ENCODE measurements at places on chromosomes 6 and 20. TPM values are rescaled to one million over a fixed set of nuclear protein-coding genes. Genes with fewer than 3 reads are reported as not detected.

DNA sequence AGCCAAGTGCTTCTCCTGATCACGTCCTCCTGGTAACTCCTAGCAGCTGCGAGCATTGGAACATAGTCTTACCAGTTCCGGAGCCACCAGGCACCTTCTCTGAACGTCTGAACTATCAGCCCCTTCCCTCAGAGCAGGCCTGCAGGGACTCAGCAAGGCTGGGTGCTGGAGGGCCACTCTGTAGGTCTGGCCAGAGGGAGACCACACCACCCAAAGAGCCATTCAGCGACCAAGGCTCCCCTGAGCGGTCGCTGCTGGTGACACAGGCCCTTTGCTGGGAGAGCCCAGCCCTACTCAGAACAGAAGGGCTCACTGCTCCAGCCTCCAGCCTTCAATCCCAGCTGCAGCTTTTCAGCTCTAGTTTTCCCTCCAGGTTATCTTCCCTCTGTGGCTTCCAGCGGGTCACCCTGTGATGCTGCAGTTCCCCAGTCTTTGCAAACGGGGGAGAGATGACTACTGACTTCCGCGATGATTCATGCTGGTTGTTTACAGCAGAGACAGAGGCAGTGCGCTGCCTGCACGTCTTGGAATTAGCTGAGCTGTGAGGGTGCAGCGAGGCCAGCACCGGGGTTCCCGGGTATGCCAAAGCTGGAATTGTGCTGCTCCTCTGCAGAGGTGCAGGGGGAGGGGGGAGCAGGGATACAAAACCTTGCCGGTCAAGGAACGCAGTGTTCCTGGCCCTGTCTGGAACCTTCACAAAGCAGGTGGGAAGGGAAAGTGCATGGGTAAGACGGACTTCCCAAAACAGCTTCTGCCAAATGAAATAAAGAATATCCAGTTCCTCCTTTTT lies 161.4 kb downstream of the LY86 start:
- no peak for DNase-seq

PCIF1 gene
- 54.5 TPM for total RNA-seq

DNA sequence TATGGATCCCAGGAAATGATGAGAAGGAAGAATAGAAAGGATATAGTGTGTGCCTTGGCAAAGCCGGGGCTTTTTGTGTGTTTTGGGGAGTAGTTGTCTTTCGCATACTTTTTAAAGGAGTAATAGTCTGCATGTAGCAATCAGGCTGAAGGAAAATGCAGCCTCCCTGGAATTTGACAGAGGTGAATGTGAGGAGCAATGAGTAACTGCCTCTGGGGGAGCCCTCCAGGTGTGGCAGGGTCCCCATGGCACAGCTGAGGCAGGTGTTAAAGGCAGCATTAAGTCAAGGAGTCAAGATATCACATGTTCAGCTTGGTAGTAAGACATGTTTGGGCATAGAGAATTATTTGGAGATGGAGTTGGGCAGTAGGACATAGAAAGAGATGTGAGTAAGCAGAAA lies 203.1 kb downstream of the C6orf118 start:
- no peak for DNase-seq

HRH3 gene
- not detected for total RNA-seq

HTR1E gene
- not detected for total RNA-seq

ARFGEF2 gene
- 19.8 TPM for total RNA-seq

DNA sequence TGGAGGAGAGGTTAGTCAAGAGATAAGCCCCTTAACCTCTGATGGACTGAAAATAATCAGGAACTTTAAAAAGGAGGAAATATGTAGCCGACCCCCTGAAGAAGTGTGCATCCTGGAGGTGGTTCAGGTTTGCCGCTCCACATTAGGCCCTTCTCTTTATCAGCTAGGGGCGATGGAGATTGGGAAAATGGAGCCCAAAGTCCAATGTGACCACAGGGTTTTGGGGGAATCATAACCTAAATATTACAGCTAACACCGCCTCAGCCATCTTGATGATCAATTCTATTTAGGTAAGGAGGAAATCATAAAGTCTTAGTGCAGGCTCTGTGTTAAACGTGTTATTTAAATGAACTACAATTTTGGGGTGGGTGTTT lies 1.2 kb downstream of the OGFRL1 start:
- no peak for DNase-seq

DNA sequence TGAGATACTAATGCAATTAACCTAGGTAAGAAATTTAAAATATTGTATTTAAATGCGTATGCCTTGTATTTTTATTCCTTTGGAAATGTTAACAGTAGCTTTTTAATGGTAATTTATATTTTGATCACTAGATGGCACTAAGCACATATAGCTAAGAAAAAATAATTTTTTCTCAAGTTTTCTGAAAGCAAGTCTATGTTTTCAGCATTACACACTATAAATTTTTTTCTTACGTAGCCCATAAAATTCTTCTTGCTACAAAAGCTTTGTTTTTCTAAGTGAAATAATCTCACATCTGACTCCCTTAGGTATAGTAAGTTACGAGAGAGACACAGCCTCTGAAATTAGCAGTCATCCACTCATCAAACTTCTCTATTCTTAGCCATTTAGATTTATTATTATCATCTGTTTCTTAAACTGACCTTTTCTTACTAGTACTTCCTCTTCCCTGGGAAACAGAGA lies 35.7 kb downstream of the TSPYL4 start:
- DNase-seq: no peak

DNA sequence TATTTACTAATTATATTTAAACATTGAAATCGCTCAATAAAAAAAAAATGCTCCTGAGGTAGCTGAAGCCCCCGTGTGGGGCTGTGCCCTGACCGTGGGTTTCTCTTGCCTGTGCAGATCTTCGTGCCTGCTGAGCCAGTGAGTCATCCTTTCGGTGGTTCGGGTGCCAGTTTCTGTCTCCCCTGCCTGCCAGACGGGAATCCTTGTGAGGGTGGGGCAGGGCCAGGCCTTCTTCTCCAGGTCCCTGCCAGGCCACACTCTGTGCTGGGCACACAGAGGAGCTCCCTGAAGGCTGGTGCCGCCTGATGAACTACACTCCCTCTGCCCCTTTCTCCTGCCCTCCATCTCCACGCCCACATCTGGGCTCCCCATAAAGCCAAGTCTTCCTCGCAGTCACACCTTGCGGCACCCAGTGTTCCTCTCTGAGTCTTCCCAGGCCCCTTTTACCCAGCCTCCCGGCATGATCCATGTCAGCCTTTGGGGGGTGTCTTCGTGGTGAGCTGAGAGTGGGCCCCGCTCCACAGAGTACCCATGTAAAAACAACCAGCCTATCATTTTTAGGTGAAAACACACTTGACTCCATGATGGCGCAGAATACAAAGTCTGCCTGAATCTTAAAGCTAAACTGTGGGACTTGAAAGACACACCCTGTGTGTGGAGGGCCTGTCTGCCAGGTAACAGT lies 19.3 kb downstream of the FGD2 start:
- DNase-seq: no peak

DAAM2 gene
- not detected for total RNA-seq

TUBB gene
- total RNA-seq: 1,168 TPM

LTA gene
- total RNA-seq: 16.7 TPM

CNKSR3 gene
- not detected for total RNA-seq

DNA sequence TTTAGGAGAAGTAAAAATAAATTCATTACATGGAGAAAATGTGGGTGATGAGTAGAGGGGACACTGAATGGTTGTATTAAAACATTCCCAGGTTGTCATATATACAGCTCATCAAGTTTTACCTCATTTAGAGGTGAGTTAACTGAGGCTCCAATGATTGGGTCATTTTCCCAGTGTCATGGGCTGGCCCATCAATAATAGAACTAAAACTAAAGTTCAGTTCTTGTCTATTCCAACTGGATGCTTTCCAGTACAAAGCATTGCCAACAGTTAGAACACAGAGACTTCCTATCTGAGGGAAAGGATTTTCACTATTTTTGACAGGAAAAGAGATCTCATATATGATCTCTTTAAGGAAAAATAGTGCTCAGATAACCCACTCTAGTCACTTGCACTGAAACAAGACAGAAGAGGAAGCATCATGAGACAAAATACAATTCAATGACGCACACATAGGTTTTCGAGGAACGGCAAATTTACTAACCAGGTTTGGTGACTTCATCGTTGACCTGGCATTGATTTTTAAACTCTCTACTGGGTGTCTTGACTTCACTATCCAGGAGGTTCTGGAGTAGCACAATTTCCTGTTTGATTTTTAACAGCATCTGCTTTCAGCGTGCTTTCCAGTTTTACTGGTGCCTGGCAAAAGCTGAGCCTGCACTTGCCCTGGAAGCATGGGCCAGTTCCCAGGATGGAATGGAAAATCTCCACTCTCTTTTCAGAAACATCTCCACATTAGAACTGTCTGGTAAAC lies 195.5 kb upstream of the FBXL4 start:
- DNase-seq: no peak

GRCh38 chr6:53161481-53162009 lies 12.9 kb upstream of the GCM1 start:
- no peak for DNase-seq

RBCK1 gene
- total RNA-seq: 156 TPM

TRIM10 gene
- not detected for total RNA-seq

- DNase-seq: no peak
Measured at GRCh38 chr6:63460971-63461370, 111.3 kb upstream of the LOC128125822 start.

DNA sequence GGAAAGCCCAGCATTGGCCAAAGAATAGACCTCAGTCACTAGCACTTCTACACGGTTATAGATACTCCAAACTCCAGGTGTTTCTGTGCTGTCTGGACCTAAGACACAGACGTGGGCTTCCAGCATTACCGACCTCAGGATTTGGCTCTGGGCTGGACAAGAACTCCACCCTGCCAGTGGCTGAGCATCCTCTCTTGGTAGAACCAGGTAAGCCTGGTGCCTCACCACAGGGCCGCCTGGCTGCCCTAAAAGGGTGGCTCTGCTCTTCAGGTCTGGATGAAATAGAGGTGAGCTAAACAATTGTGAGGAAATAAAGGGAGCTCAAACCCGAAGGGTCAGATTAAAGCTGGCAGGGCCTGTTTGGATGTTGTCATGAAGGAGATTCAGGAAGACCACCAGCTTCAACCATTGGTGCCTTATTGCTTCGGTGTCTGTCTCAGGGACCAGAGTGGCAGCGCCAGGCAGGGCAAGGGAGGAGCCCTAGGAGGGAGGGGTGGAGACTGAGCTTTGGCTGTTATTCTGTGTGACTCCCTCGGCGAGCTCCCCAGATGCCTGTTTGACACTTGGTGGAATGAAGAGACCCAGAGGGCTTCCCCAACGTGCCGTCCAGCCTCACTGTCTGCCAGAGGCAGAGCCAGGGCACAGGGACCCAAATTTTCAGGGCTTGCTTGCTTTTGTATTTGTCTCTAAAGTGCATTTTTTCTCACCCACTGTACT lies 8.6 kb downstream of the SYNDIG1 start:
- DNase-seq: no peak

GRCh38 chr6:105844275-105844883 lies 241.8 kb upstream of the PRDM1 start:
- no peak for DNase-seq

DNA sequence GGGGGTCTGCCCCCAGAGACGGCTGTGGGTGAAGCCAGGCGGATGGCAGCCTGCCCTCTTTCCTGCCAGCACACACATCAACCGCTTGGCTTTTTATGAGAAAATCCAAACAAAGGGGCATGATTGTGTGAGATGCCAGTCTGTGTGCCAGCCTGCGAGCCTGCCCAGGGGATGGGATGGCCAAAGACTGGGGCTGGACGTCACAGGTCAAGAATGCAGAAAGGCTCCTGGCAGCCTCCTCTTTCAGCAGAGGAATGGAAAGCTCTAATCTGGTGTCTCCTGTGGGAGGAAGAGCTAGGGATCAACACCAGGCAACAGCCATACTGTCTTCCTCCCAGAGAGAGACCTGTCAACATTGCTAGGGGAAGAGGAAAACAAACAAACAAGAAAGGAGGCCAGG lies 15.8 kb downstream of the TUBB2B start:
- DNase-seq: no peak

DNA sequence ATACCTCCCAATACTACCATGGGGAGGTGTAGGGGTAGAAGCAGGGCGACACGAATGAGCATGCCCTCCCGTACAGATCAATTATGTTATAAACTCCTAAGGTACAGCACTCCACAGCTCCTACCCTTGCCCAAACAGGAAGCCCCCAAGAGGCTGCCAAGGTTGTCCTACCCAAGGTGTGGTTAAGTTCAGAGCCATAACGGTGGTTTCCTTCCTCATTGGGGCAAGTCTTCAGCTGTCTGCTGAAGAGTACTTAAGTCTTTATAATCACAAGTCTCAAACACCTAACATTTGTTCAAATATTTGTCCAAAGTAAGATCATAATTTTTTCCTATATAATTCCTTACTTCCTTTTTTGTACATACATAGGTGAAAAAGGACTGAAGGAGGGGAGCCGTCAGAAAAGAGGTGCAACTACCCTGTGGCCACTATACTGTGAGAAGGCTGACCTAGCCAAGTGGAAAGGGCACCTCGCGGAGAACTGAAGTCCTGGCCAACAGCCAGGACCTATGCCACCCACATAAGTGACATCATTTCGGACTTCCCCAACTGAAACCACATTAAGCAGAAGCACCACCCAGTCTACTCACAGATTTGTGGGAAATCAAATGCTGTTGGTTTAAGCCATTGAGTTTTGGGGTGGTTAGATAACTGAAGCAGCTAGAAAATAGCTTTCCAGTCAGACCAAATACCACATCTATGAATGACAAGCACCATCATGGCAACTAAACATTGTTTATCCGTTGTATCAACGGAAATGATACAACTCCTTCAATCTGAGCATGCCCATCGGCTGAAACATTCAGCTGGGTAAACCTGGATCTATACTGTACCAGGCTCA lies 2.9 kb upstream of the RAB22A start:
- DNase-seq: peak; percentile 48

- DNase-seq: no peak
Measured at GRCh38 chr20:25394276-25394675, 3.6 kb upstream of the ABHD12 start.

TMEM244 gene
- 0.83 TPM for total RNA-seq

DNA sequence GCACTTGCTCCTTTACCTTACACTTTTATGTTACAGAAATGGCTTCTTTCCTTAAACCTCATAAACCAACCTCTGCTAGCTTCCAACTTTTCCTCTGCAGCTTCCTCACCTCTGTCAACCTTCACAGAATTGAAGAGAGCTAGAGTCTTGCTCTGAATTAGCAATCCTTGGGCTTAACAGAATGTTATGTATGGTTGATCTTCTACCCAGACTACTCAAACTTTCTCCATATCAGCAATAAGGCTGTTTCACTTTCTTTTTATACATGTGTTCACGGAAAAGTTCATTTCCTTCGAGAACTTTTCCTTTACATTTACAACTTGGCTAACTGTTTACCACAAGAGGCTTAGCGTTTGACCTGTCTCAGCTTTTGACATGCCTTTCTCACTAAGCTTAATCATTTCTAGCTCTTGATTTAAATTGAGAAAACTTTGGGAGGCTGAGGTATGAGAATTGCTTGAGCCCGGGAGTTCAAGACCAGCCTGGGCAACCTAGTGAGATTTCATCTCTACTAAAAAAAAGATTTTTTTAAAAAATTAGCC lies 207.3 kb downstream of the BMP7 start:
- DNase-seq: no peak
